Left renal cortex interstitium (tissue), 4 donors: ENCODE measurements at places on chromosomes 3 and 15. TPM values are rescaled to one million over a fixed set of nuclear protein-coding genes. Genes with fewer than 3 reads are reported as not detected.

The FEZF2 gene
- not detected for polyA plus RNA-seq

The DUSP7 gene
- polyA plus RNA-seq: 19.2 TPM

The TMEM108 gene
- 4.0 TPM for polyA plus RNA-seq

The SCN11A gene
- polyA plus RNA-seq: 2.2 TPM

The RNF13 gene
- polyA plus RNA-seq: 69.3 TPM

The RTP3 gene
- polyA plus RNA-seq: not detected

The CHRFAM7A gene
- 0.56 TPM for polyA plus RNA-seq

The PHLDB2 gene
- 71.9 TPM for polyA plus RNA-seq

The ARGFX gene
- not detected for polyA plus RNA-seq

The FAM107A gene
- 5.8 TPM for polyA plus RNA-seq

The AADACL2 gene
- polyA plus RNA-seq: not detected

The GCNT3 gene
- polyA plus RNA-seq: 1.4 TPM

The DAZL gene
- not detected for polyA plus RNA-seq

The BCHE gene
- 14.0 TPM for polyA plus RNA-seq

The TTC23 gene
- polyA plus RNA-seq: 33.3 TPM

The PIGBOS1 gene
- 17.1 TPM for polyA plus RNA-seq

The SH3BP5 gene
- 50.8 TPM for polyA plus RNA-seq

The CCR9 gene
- 0.08 TPM for polyA plus RNA-seq

The UQCRC1 gene
- polyA plus RNA-seq: 280 TPM

The RCCD1 gene
- 14.4 TPM for polyA plus RNA-seq

The ITPKA gene
- 0.86 TPM for polyA plus RNA-seq

The ANKRD63 gene
- 0.11 TPM for polyA plus RNA-seq

The GPR171 gene
- polyA plus RNA-seq: 0.40 TPM

The SELENOK gene
- 97.3 TPM for polyA plus RNA-seq

The SLC6A1 gene
- polyA plus RNA-seq: 0.78 TPM

The PLA2G4D gene
- polyA plus RNA-seq: 0.08 TPM

The CCK gene
- polyA plus RNA-seq: 0.57 TPM
